Glutamatergic neuron (in vitro differentiated cells): ENCODE measurements at places on chromosomes 11 and 22. TPM values are rescaled to one million over a fixed set of nuclear protein-coding genes. Genes with fewer than 3 reads are reported as not detected.

DNA sequence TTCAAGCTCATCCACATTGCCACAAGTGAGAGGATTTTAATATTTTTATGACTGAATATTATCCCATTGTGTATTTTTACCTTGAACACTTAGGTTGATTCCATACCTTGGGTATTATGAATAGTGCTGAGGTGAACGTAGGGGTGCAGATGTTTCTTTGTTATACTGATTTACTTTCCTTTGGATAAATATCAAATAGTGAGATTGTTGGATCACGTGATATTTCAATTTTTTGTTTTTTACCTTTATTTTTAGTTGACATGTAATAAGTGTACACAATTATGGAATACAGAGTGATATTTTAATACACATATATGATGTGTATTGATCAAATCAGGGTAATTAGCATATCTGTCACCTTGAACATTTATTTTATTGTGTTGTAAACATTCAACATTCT, 8.1 kb downstream of the OR10W1 start:
- H3K27ac ChIP-seq = no peak overlapping the region
- no peak for DNase-seq
- no peaks in the 10 kb centered on the region for H3K27me3 ChIP-seq

The TSGA10IP gene
- total RNA-seq = not detected

The SERPIND1 gene
- total RNA-seq = not detected

The SCO2 gene
- 4.8 TPM for total RNA-seq

The PAX6 gene
- total RNA-seq = 30.7 TPM
